Muscle of arm (tissue), 14 donors: ENCODE measurements at places on chromosomes 16 and 17.

DNA sequence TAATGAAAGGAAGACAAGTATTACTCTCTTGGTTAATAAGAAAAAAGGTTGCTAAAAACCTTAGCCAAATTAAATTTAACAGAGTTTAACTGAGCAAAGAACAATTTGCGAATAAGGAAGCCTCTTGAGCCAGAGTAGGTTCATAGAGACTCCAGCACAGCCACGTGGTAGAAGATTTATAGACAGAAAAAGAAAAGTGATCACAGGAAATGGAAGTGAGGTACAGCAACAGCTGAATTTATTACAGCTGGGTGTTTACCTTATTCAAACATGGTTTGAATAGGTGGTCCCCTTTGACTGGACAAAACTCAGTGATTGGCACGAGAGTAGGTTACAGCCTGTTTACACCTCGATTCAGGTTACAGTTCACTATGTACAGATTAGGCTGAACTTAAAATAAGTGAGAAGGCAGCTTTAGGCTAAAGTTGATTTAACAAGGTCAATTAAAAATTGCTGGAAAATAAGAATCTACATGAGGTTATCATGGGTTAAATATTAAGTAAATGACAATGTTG, 3.3 kb upstream of the CCL15 start:
- no peak for DNase-seq

- peak; percentile 33 for DNase-seq
Observed at GRCh38 chr17:69059458-69060175, 1.1 kb downstream of the ABCA9 start.

GRCh38 chr16:91484-91883, 13.5 kb downstream of the MPG start:
- DNase-seq: no peak

GRCh38 chr17:66545918-66546317, 243.5 kb downstream of the PRKCA start:
- DNase-seq: no peak

DNA sequence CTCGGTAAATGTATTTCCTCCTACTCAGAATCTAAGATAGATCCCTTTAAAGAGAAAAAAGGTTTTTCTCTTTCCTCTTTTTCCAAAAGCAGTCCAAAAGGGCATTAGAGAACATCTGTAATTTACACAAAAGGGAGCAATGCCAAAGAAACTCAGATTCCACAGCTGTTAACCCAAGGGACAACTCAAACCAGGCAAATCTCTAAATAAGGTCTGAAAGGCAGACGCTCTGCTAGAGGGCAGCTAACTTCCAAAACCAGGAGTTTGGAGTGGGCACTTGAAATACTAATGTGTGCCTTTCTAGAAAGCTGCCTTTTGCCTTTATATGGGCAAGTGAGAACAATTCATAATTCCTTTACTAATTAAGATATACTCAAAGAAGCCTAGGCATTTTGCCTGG, 435.7 kb downstream of the ZFHX3 start:
- DNase-seq: peak; percentile 56

DNA sequence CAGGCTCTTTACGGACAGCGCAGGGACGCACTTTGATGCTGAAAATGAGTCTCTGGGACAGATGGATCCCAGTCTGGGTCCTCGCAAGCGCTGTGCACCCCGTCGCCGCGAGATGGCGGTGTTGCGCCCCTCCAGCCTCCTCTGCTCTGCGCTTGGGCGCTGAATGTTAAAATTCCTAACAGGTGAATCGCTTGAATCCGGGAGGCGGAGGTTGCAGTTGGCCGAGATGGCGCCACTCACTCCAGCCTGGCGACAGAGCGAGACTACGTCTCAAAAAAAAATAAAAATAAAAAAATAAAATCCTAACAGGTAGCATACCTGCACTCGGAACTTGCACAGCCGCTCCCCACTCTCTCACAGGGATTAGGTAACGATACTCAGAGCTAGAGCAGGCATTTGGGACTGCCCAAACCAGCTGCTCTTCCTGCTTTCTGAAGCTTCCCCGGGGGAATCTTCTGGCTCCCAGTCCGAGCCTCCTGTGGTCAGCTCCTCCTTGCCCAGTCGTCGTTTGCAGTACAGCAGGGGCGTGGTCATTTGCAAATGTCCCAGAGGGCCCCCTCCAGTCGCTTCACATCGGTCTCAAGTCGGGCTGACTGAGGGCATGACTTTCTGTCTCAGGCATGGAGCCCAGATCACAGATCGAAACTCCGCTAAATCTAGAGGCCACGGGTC, 26.2 kb upstream of the OSGIN1 start:
- DNase-seq: peak; percentile 59

DNA sequence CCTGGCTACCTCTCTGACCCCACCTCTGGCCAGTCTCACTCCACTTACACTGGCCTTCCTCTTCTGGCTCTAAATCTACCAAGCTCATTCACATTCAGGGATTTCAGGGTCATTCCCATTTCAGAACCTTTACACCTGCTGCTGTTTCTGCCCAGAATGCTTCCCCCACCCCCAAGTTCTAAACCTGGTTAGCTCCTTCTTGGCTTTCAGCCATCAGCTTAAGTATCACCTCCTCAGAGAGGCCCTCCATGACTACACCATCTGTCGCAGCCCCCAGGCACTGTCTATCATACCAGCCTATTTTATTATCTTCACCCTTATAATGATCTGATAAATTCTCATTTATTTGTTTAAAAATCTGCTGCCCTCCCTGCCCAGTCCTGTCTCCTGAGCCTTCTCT, 23.3 kb upstream of the NGFR start:
- DNase-seq: no peak

DNA sequence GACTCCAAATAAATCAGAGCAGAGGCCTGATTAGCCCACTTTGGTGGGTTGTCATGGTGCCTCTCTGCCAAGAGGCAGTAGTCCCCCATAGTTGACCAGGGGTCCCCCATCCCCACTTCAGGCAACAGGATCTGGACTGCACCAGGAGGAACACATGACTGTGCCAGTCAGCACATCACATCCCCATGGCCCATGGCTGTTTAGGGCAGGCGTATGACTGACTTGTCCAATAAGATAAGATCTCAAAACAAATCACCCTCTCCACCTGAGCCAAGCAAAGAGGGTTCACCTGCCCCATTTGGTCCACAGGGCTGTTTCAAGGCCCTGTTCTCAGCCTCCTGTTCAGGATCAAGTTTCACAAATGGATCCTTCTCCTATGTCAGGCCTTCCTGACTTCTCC, 93.3 kb downstream of the C16orf78 start:
- no peak for DNase-seq

GRCh38 chr16:13307255-13307654, 405.9 kb downstream of the SHISA9 start:
- DNase-seq: no peak

- DNase-seq: peak; percentile 55
Observed at GRCh38 chr17:32909787-32910369, 18.1 kb upstream of the TMEM98 start.

DNA sequence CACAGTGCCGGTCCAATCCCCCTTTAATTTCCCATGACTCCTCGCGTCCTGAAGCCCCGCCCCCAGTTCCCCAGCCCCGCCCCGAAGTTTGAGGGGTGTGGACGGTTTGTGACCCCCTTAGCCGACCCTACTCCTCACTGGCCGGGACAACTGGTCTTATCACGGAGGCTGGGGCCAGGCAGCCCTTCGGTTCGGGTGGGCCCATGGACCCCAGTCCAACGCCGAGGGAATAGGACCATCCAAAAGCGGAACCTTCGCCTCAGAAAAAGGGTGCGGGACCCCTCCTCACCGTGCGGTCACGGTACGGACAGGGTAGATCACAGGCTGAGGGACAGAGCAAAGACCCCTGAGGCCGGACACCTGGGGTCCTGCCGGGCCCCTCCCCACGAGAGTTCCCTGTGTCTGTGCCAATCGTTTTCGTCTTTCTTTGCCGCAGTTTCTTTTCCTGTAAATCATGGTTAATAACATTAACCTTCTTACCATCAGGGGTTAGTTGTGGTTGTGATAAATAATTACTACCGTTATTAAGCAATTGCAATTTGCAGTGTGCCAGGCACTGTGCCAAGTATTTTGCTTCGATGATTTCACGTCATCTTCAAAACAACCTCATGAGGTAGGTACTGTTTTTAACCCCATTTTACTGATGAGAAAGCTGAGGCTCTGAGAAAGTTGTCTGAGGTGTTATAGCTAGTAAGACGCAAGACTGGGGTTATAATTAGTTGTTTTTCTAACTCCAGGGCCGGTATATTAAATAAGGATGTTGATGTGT, 543 bp downstream of the TMUB2 start:
- no peak for DNase-seq

DNA sequence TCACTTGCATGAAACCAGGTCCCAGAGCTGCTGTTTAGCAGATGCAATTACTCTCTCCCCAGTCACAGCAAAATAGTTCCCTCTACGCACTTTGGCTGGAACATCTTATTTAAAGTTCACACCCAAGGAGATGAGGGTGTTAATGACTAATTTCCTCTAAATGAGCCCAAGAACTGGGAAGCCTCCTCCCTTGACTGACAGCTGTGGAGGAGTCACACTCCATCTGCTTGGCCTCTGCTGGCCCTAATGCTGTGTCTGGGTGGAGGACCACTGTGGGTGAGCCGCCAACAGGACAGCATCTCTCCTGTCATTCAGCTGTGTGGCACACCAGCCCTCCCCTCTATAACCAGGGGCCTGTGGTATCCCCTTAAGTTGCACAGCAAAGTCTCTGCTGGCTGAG, 115.4 kb downstream of the SHISA6 start:
- DNase-seq: no peak

DNA sequence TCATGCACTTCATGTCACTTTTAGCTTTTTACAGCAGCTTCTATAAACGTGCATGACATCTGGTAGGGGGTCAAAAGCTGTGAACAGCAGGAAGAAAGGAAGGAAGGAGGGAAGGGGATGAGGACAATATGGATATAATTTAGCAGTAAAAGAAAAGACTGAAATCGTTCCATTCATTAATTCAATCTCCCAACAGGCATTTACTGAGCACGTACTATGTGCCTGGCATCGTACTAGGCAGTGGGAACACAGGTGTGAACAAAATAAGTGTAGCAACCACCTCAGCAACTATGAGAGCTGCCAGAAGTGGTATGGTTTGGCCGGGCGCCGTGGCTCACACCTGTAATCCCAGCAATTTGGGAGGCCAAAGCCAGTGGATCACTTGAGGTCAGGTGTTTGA, 19.1 kb upstream of the USP7 start:
- DNase-seq: no peak

DNA sequence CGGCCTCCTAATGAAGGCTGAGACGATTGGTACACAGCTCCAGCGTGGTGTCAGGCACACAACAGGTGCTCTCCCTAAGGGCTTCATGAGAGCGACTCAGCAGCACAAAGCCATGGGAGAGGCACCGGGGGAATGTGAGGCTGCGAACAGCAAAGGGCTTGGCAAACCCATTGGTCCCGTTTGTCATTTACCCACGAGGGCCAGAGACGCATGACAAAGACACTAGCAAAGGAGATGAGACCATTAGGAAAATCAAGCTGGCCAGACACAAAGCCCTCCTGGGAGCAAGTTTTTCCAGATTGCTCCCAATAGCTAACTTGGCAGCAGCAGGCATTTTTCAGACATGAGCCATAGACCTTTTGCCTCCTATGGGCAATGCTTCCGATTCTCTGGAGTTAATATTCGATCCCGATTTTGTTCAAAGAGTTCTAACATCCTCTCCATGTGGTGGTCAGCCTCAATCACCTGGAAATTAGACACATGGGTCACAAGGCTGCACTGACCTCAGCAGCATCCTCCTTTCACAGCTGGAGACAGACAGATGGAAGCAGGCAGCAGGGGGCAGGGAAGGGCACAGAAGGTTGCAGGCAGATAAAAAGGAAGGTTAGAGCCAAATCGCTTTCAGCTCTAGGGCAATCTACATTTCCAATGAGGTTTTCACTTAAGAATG, 38.2 kb downstream of the TK2 start:
- DNase-seq: no peak

DNA sequence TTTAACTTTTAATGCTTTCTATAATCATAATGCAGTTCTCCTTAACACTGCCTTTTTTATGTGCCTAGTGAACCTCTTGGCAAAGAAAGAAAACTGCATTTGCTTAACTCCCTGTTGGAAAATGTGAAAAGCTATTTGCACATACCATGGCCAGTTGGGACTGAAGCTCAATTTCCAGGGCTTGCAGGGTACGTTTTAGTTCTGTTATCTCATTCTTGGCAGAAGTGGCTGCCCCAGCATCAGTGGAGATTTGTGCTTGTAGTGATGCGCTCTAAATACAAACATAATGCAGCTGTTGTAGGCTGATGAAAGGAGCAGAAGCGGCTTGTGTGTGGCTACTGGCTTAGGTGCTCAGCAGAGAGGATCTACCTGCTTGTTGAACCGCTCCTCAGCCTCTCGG, 3.7 kb downstream of the KRT24 start:
- peak; percentile 40 for DNase-seq

DNA sequence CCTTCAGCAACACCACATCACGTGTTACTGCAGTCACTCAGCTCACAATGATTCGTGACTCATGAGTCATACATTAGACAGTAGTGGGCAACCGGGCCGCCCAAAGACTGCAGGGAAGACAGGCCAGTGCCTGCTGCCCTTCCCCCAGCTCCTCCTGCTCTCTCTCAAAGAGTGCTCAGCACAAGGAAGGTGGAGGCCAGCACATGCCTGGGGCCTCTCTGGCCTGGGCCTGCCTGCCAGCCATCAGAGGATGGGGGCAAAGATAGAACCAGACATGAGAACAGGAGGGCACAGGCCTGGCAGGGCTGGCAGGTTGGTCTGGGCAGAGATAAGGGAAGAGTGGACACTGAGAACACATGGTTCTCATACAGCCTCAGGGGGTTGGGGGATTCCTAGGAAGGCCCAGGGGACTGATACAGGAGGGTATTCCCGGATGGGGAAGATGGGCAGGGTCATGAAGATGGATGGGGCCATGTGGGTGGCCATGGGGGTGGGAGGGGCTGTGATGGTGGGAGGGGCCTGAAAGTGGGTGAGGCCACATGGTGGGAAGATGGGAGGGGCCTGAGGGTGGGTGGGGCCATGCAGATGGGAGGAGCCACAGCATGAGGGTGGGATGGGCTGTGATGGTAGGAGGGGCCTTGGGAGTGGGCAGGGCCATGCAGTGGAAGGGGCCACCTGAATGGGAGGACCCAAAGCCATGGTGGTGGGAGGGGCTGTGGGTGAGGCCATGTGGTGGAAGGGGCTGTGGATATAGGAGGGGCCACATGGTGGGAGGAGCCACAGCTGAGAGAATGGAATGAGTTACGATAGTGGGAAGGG, 29.0 kb downstream of the KATNB1 start:
- no peak for DNase-seq

DNA sequence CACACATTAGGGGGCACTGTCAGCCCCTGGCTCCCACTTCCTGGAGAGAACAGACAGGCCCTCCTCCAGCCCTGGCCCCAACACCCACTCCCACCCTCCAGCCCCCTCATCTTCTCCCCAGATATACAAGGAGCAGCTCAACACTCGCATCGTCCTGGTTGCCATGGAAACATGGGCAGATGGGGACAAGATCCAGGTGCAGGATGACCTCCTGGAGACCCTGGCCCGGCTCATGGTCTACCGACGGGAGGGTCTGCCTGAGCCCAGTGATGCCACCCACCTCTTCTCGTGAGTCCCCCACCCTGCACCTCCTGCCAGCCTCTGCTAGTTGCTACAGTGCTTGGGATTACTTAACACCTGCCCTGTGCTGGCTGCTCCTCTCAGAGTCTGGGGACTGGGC, 14.4 kb downstream of the ADAM11 start:
- no peak for DNase-seq

GRCh38 chr17:12952012-12952411, 65.8 kb downstream of the ELAC2 start:
- DNase-seq: no peak

GRCh38 chr17:27532269-27533263, 76.3 kb downstream of the KSR1 start:
- no peak for DNase-seq

- DNase-seq: no peak
Observed at GRCh38 chr16:89823087-89823823, 5.0 kb upstream of the SPIRE2 start.

GRCh38 chr17:705863-706262, 8.8 kb downstream of the VPS53 start:
- DNase-seq: no peak
